Hypothalamus (tissue), 51 donors: ENCODE measurements at places on chromosomes 5 and 9.

DNA sequence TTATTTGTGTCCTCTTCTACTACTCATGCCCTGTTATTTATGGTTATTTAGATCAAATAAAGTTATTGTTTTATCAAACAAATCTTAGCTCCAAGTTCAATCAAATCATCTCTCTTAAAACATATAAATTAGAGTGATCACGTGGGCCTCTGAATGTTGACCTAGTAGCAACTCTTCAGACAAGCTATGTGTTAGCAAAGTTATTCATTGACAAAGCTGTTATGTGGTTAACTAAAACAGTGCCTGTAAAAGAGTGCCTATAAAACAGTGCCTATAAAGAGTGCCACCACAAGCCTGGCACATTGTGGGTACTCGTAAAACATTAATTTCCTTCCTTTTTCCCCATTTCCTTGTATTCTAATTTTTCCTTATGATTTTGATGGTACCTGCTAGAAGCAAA lies 421.9 kb downstream of the HCN1 start:
- no peak for DNase-seq

DNA sequence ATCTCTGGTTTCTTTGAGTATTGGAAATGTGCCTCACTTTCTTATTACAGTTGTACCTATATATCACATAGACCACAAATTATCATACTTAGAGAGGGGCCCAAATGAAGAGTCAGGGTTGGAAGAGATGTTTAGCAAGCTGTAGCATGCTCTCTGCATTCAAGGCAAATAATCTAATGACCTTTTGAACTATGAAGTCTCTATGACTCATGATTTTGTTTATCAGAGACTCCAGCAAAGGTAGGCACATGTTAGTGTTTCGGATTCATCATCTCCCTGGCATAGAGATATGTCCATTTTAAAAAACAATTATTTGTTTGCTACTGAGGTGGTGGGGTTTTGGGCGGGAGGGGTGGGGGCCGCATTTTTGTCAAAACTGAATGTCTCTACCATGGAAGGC lies 2000.1 kb downstream of the EFNA5 start:
- no peak for DNase-seq

- no peak for DNase-seq
Observed at GRCh38 chr9:84331119-84331809, 9.3 kb downstream of the SLC28A3 start.

GRCh38 chr5:97545886-97546535 lies 363.0 kb upstream of the RIOK2 start:
- DNase-seq, result no peak

- no peak for DNase-seq
Observed at GRCh38 chr5:77767301-77767700, 8.8 kb downstream of the TBCA start.
